ENCODE measurements at places on chromosomes 13 and 19. TPM values are rescaled to one million over a fixed set of nuclear protein-coding genes. Genes with fewer than 3 reads are reported as not detected.

The PRR12 gene
- 34.3 TPM for total RNA-seq

The RASAL3 gene
- not detected for total RNA-seq

The SHD gene
- total RNA-seq, result not detected

The KASH5 gene
- not detected for total RNA-seq

The ZBTB32 gene
- not detected for total RNA-seq

The ZIK1 gene
- total RNA-seq, result not detected

The KCNC3 gene
- 1.4 TPM for total RNA-seq

The PNMA8B gene
- not detected for total RNA-seq

The BABAM1 gene
- total RNA-seq, result 59.1 TPM

The ZNF610 gene
- total RNA-seq, result not detected

The SYDE1 gene
- 17.2 TPM for total RNA-seq

The CBY2 gene
- total RNA-seq, result not detected

The CEACAM4 gene
- not detected for total RNA-seq

The PSG6 gene
- total RNA-seq, result not detected

The KANK3 gene
- 6.1 TPM for total RNA-seq

The PNMA8A gene
- 9.3 TPM for total RNA-seq

The FCAR gene
- total RNA-seq, result not detected

The CYP2A7 gene
- not detected for total RNA-seq

The DAND5 gene
- 0.12 TPM for total RNA-seq

The MAB21L1 gene
- total RNA-seq, result not detected

The ITGBL1 gene
- 1.8 TPM for total RNA-seq

The IGFLR1 gene
- total RNA-seq, result 12.0 TPM

The RNASEH2A gene
- 46.8 TPM for total RNA-seq

The ZNF256 gene
- 1.1 TPM for total RNA-seq

The NUP58 gene
- 17.6 TPM for total RNA-seq

The ZNF880 gene
- total RNA-seq, result 0.39 TPM

The GPR12 gene
- not detected for total RNA-seq

The ACTMAP gene
- 19.7 TPM for total RNA-seq

The CRLF1 gene
- total RNA-seq, result 5.7 TPM

The ZNF132 gene
- not detected for total RNA-seq

The RASA3 gene
- 10.4 TPM for total RNA-seq

The ZNF607 gene
- 6.0 TPM for total RNA-seq

The IGSF23 gene
- total RNA-seq, result 0.43 TPM

The CCL25 gene
- total RNA-seq, result not detected

The MEIOSIN gene
- 0.06 TPM for total RNA-seq

The STAP2 gene
- total RNA-seq, result not detected

The NANOS3 gene
- total RNA-seq, result 2.0 TPM

The LRRC63 gene
- total RNA-seq, result not detected

The CEACAM18 gene
- total RNA-seq, result not detected

The KLK15 gene
- total RNA-seq, result not detected

The RRAS gene
- total RNA-seq, result 157 TPM

The NKPD1 gene
- 0.73 TPM for total RNA-seq

The C19orf44 gene
- 2.9 TPM for total RNA-seq

The OR7D2 gene
- total RNA-seq, result not detected

The KLK14 gene
- 0.55 TPM for total RNA-seq

The RFPL4A gene
- total RNA-seq, result 0.35 TPM

The ZNF223 gene
- total RNA-seq, result 2.8 TPM

The FAM32A gene
- 95.1 TPM for total RNA-seq

The ERICH4 gene
- total RNA-seq, result not detected

The PEG3 gene
- total RNA-seq, result not detected

The CLEC17A gene
- total RNA-seq, result not detected
